ENCODE measurements at places on chromosomes 5 and 9.

GRCh38 chr9:124803911-124804310 is 27.0 kb downstream of the OLFML2A start:
- no peak for DNase-seq

- no peak for DNase-seq
These were observed 612 bp upstream of the ATG10 start for GRCh38 chr5:81971111-81971711.

DNA sequence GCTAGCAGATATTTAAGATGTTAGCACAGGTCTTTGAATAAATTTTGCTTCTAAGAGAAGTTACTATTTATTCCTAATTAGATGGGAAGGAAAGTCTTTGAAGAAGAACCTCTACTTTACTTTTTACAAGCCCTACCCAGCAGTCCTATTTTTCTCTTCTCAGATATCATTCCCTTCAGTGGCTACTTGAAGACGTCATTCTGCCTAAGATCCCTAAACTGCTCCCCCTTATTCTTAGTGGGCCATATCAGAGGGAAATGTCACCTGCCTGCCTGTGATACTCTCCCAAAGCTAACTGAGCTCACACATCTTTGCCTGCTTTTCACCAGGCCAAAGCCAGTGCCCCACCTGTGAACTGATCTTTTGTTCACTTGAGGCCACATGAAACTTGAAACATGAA is 16.5 kb upstream of the TMED9 start:
- DNase-seq, result no peak

- no peak for DNase-seq
These were observed 3.5 kb downstream of the EEIG1 start for GRCh38 chr9:127977009-127977883.

GRCh38 chr5:10786835-10787234 is 25.8 kb upstream of the DAP start:
- no peak for DNase-seq

GRCh38 chr5:107951309-107951708 is 280.6 kb upstream of the EFNA5 start:
- DNase-seq, result no peak

DNA sequence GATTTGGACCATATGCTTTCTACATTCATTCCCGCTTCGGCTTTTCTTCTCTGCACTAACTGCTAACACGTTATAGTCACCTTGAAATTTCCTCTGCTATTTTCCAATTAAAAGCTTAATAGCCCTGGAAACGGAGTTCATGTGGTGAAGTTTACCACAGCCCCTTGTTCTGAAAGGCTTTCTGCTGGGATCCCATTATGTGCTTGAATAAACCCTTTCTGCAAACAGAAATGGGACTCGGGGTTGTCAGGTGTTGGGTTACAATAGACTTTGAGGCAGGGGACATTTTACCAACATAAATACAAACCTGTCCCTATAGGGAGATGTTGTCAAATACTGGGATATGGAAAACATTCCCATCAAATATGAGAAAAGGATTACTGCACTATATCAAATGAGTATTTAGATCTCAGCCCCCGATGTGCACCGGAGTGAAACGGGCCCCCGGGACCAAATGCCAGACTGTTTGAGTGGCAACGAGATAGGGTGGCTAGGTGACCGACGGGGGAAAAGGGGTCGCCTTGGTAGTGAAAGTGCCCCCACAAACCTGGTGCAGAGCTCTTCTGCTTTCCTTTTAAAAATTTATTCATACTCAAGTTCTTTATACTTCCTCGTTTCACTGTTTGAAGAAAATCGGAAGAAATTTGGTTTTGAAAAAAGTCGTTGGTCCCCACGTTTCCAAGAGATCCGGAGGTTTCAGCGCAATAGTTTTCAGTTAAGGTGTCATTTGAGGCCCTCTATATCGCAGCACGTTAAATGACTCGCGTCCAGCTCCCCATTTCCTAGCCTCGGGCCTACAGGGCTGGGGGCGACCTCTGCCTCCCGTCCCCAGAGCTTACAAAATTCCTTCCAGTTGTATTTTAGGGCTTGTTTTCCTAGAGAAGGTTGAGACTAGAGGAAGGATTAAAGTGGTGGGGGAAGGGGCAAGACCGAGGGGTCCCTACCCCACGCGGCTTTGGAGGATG is 2.1 kb upstream of the DMRT3 start:
- DNase-seq, result no peak

- DNase-seq, result no peak
These were observed 117.0 kb downstream of the DCP2 start for GRCh38 chr5:113093558-113093957.

DNA sequence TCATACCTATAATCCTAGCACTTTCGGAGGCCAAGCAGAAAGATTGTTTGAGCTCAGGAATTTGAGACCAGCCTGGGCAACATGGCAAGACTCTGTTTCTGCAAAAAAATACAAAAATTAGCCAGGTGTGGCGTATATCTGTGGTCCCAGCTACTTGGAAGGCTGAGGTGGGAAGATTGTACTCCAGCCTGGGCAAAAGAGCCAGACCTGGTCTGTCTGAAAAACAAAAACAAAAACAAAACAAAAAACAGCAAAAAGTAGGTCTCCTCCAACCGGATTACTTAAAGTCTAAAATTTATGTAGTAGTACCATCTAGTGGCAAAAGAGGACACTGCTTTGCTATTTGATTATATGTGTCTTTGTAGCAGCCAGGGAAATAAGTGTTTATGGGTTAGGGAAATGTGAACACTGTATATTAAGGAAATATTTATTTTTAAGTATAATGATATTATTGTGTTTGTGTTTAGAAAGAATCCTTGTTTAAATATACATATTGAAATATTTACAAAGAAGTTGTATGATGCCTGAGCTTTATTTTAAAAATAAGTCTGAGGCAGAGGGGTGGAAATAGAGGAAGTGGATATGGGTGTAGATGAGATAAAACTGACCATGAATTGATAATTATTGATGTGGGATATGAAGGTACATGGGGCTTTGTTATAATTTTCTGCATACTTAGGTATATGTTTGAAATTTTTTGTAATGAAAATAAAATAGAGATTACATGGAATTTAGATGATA is 20.0 kb downstream of the APC start:
- DNase-seq, result no peak

DNA sequence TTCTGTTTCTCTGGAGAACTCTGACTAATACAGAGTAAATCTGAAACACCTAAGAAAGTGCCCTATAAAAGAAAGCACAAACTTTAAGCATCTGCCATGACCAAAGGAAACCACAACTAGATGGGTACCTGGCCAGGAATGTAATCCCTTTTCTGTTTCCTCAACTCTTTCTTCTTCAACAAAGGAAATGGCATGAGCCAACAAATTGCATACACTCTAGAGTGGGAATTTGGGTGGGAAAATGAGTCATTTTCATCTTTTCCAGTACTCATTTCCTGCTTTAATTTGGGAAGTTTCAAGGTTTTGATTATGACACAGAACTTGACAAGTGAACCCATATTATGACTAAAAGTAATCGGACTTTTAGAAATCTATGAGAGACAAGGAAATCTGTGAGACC is 349.2 kb upstream of the RORB start:
- no peak for DNase-seq

GRCh38 chr9:12697719-12698118 is 4.5 kb downstream of the TYRP1 start:
- no peak for DNase-seq

DNA sequence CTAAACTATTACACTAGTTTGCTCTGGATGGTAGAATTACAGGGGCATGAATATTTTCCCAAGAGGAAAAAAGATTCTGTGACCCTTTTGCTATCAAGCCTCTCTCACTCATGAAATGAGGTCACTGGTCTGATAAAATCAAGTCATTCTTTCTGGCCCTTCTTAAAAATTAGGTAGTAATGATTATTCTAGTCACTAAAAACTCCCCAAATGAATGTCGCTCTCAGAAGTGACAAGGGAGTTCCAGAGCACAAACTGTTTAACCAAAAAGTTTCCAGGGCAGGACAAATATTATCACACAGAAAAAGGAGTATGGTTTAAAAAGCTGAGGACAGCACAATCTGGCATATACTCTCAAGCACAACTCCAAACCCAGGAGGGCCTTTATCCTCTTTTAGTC is 12.5 kb downstream of the ERMP1 start:
- no peak for DNase-seq

- DNase-seq, result no peak
These were observed 443.4 kb upstream of the CD180 start for GRCh38 chr5:67639976-67640375.

- DNase-seq, result no peak
These were observed 5.6 kb upstream of the IL3 start for GRCh38 chr5:132054697-132055440.

DNA sequence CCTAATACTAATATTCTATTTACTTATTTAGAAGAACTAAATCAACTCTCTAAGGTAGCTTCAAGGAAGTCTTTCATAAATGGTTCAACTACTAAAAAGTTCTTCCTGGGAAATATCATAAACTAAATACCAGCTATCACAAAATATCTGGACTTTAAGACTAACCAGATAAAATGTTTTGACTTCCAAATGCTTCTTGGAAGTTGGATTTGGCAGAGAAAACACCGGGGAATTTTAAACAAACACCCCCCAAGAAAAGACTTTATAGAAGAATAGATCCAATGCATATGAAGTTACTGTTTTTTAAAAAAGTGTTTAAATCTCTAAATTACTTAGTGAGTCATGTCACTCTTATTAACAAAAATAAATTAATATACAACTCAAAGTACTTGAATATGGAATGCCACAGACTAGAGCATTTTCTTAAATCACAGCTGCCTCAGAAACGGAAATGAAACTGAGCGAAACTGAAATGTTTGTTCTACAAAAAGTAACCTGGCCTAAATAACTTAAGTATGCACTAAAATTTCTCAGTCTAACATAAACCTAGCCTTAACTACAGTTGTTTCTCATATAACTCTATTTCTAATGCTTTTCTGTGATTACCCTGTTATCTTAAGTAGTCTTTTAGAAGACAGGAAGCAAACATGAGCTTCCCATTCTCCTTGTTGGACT is 6.8 kb downstream of the ABCA1 start:
- DNase-seq, result no peak

GRCh38 chr5:94705427-94705826 is 87.0 kb downstream of the SLF1 start:
- DNase-seq, result no peak

DNA sequence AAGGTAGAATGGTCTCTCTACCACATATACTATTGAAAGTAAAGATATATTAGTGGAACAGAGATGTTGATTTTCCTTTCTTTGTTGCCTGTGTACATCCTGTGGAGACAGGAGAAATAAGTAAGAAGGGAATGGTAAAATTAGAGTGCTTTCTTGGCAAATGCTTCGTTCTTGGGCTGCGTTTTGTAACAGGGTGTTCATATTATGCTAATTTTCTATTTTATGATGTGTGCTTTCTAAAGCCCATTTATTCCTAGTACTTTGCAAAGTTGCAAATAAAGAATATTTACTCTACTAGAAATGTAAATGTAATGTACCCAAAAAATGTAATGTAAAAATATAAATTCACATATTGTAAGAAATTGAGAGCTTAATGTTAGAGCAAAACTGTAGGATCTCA is 40.5 kb upstream of the RIOK2 start:
- no peak for DNase-seq

GRCh38 chr9:10525972-10526371 is 86.8 kb downstream of the PTPRD start:
- DNase-seq, result no peak

DNA sequence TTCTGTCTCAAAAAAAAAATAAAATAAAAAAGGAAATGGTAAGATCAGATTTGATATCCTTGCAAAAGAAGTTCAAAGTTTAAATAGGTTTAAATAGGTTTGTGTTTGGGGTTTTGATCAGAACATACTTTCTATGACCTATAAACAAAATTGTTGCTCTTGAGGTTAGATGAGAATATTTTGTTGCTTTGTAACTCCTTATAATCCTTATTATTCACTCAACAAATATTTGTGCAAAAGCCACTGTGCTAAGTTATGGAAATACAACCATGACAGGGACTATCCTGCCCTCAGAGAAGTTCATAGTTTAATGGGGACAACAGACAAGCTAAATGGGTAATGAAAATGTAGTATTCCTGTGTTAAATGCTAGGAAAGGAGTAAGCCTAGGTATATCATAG is 71.5 kb downstream of the INVS start:
- no peak for DNase-seq

- no peak for DNase-seq
These were observed 185.7 kb upstream of the GNA14 start for GRCh38 chr9:77833561-77834429.

GRCh38 chr5:56951946-56952691 is at the start of gene MIER3:
MIER3 (minus strand) TSS chr5:56952123; CDS start chr5:56952102, 21 bp downstream.
- DNase-seq, result peak; percentile 62

DNA sequence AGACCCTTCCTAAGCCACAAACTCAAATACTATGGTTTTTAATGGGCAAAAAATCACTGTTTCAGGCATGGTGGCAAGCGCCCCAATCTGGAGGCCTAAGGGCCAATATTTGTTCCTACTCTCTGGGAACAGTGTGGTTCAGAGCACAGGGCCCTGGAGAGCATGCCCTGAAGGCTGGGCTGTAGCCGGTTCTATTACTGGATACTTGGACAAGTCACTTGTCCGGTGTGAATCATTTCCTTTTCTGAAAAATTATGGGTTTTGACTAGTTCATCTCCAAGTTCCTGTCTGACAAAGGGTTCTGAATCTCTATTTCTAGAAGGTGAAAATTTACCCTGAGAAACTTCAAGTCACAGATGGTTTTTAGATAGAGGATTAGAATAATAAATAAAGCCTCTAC is 75.0 kb downstream of the OTULIN start:
- no peak for DNase-seq

DNA sequence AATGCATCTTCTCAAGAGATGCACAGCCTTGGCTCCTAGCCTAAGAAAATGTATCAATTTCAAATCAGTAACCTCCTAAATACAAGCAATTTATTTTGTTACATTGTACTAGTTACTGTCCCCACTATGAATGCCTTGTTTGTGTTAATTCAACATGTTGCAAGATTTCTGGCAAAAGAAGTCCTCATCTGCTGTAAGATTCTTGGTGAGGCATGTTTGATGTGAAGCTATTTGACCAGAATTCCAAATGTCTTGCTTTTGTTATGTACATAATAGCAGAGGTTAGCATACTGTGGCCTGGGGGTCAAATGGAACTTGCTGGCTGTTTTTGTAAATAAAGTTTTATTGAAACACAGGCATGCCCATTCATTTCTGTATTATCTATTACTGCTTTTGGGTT is 1023.1 kb upstream of the WWC1 start:
- no peak for DNase-seq

- no peak for DNase-seq
These were observed 4.9 kb upstream of the FYB1 start for GRCh38 chr5:39224196-39224761.

GRCh38 chr5:33182986-33183385 is 257.8 kb upstream of the TARS1 start:
- DNase-seq, result no peak

DNA sequence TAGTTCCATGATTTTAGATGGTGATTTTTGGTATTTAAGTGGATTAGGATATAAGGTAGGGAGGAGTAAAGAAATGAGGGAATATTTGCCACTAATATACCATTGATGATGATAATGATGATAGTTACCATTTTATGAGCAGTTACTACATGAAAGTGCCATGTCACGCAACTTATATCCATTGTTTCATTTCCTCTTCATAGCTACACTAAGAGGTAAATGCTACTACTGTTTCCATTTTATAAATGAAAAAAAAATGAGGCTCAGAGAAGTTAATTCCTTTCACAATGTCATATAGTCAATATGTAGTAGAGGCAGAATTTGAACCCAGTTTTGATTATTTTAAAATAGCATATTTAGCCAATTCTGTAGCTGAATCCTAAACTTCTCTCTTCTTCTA is 112.2 kb upstream of the ADRA1B start:
- DNase-seq, result no peak

- no peak for DNase-seq
These were observed 339.0 kb upstream of the KIF2A start for GRCh38 chr5:61966997-61967396.

GRCh38 chr9:33287087-33287490 is 3.2 kb upstream of the NFX1 start:
- no peak for DNase-seq
